Mucosa of descending colon (tissue), 3 donors: ENCODE measurements at places on chromosomes 11 and 22.

- peak; percentile 38 for DNase-seq
These were observed 4.0 kb upstream of the RCOR2 start for GRCh38 chr11:63920939-63921417.

DNA sequence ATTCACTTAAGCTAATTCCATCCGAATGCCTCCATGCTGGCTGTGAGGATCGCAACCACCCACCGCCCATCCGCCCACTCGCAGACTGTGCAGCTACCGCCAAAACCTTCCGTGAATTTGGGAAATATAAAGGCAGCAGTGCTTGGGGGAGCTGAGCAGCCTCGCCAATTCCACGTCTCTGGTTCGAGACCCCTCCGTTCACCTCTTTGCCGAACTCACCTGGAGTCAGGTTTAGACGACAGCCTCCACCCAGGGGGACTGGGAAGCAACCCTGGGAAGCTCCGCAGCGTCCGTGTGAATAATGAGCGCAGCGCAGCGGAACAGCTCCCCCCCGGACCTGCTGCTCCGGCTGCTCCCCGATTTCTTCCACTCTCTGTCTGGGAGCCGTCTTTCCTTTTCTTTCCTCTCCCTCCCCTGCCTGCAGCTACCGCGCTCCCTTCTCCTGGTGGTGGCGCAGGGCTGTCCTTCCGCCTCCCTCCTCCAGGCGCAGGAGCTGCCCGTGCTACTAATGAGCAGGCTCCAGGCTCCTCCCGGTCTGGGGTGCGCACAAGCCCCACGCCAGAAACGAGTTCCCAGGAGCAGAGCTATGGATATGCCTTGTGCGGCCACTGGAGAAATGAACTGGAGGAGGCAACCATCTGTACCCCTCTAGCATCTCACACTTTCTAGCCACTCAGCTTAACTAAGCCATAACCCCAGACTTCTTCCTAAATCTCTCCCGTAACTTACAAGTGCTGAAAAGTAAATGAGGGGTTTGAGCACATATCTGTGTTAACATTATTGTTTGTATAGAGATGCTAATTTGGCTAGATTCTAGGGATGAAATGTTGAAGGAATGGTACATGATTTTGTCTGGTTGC is 107.3 kb downstream of the XKR3 start:
- no peak for DNase-seq

- DNase-seq = no peak
These were observed 84.4 kb downstream of the MTNR1B start for GRCh38 chr11:93053864-93054263.

GRCh38 chr11:75315439-75315805 is 36.0 kb downstream of the ARRB1 start:
- DNase-seq = no peak

DNA sequence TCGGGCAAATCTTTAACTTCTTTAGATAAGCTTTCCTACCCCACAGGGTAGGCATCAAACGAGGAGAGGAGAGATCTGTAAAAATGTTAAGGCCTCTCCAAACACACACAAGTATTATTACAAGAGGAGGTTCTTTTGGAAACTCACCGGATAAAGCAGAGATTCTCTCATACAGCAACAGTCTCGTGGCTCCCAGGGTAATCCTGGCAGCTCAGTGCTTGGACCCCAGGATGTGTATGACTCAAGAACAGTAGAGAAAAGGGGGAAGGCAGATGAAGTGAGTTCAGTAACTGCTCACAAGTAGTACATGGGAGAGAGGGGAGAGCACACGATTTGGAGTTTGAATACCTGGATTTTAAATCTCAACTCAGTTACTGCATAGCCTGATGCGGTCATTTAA is 120.9 kb downstream of the FEZ1 start:
- DNase-seq = no peak

- no peak for DNase-seq
These were observed 16.6 kb upstream of the AMPD3 start for GRCh38 chr11:10438458-10438857.

GRCh38 chr22:38110863-38111852 is 674 bp upstream of the BAIAP2L2 start:
- DNase-seq = peak; percentile 86

DNA sequence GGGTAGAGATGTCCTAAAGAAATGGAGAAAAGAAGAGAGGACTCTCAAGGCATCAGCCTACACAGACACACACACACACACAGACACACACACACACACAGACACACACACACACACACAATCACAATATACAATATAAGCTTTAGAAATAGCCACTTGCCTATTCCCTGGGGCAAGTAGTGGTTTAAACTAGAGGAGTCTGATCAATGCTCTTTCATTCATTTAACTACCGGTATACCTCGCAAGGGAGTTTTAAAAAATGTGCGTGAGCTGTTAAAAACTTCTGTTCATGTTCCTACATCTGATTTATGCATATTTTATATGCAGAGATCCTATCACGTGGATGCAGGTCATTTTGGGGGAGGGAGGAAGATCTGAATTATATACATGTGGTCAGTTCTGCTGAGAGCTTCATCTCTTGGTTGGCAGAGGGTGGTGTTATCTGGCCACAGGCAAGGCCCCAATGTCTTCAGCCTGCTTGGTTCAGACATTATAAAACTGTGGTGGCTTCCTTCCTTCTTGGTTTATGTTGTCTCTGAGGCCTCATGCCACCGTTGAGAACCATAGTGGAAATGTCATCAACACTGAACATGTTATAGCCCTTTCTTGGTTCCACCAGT is 56.6 kb downstream of the SYT13 start:
- no peak for DNase-seq

GRCh38 chr22:26547426-26547825 is 35.2 kb upstream of the TFIP11 start:
- DNase-seq = no peak

DNA sequence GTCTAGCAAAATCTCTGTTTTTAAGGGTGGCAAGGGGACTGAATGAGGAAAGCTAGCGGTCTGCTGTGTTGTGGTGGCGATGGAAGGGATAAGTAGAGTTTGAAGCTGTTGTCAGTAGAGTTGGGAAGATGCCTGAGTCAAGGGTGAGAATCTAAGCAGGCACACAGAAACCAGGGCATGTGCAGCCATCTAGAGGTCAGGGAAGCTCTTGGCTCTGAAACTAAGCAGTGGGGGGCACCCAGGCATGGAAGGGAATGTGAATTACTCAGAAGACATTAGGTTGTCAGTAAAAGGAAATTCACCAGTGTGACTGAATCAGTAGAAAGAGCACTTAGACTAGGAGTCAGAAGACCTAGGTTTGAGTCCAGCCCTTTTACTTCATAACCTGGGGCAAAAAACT is 15.4 kb downstream of the BMAL1 start:
- no peak for DNase-seq

- DNase-seq = no peak
These were observed 271.4 kb downstream of the ETS1 start for GRCh38 chr11:128315933-128316332.

DNA sequence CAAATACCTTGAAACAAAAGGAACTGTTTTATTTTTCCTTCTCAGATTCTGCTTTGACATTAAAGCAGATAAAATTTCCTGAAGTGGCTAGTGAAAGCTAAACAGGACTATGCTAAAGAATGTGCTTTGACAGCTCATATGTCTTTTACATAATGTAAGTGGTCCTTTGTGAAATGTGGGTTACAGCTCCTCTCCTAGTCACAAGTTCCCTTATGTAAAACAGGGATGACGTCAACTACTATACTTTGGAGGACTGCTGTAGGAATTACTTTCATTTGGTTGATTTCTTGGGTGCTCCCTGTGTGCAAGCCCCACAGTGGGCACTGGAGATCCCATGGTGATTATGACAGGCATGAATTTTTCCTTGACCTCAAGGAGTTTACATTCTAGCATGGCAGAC is 216.6 kb upstream of the NARS2 start:
- no peak for DNase-seq

- peak; percentile 46 for DNase-seq
These were observed 51.2 kb upstream of the ARHGAP20 start for GRCh38 chr11:110763249-110764011.

DNA sequence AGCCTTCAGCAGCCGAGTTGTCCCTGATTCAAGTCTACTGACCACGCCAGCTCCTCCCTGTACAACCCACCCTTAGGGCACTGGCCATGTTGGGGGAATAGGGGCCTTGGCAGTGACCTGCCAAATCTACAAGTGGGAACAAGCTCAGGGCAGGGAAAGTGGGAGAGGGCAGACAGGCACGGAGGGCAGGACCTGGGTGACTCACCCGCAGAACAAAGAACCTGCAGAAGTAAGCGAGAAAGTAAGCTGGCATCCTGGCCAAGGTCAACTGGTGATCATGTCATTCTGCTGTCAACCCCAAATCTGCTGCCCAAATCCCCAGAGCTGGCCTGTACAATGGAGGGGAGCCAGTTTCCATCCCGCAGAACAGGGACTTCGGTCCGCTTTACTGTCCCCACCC is 7.9 kb upstream of the SCGB1A1 start:
- DNase-seq = no peak

GRCh38 chr11:27557226-27557625 is 50.7 kb upstream of the LIN7C start:
- no peak for DNase-seq
